AG09309 (cell line): ENCODE measurements at places on chromosomes 6 and 20.

GRCh38 chr20:53413186-53413631 is 180.4 kb downstream of the ZNF217 start:
- no peak for DNase-seq

- no peak for DNase-seq
These were observed 117.7 kb upstream of the GGTLC1 start for GRCh38 chr20:24106150-24106800.

DNA sequence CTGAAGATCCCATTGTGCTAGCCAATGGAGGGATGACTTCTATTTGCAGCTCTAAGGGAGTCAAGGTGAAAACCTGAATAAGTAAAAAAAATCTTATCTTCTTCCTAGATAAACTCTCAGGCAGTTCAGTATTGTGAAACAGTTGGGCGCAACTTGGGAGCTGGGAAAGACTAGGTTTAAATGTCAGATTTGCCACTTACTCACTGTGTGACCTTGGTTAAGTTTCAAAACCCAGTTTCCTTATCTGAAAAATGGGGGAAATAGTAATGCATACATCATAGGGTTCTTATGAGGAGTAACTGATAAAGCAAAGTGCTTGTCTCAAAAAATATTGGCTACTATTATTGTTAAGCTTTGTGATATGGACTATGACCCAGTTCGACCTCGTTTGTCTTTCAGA is 88.8 kb downstream of the CD83 start:
- DNase-seq = no peak

DNA sequence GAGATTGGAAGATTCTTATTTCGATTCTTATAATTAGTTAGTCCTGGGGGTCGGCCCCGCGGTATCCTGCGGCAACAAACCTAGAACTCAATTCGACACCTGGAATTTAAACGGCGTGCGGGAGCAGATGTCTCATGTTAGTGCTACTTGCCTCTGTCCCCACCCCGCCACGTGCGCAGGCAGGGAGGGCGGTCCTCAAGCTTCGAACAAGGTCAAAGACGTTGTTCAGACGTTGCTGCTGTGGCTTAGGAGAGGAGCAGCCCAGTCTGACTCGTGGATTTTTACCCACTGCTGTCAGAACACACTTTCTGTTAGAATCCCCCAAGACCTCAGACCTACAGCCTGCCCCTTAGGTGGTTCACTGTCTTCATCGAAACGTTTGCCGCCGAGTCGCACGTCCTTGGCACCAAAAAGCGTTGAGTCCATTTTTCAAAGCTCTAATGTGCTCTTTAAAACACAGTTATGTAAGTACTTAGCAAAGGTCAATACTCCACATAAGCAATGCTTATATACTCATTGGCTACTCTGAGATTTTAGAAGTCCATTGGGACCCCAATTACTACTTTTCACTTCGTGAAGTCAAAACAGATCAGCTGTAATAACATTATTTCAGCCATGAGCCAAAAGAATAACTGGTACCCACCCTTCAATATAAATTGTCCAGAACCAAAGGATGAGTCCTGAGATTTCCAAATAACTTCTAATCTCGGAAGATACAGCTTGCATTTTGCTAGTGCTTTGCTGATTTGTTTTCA is 2.7 kb upstream of the C6orf62 start:
- DNase-seq = no peak

- no peak for DNase-seq
These were observed 68.0 kb downstream of the OLIG3 start for GRCh38 chr6:137426007-137426689.

DNA sequence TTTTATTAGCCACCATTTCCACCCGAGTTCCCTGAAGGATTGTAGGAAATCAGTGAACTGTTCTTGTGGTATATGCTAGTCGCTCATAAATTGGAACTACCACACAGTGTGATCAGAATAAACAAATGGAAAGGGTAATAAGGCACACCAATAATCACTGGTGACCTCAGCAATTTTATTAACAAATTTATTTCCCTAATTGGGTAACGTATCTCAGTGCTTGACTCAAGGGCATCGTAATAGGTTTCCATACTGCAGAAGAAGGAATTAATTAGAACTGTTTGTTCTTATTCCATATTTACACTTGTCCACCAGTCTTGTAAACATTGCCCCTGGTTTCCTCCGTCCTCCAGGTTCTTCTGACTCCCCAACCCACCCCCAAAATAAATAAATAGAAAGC is 10.0 kb upstream of the UQCC2 start:
- DNase-seq = no peak

GRCh38 chr20:3925899-3926638 is 36.9 kb downstream of the PANK2 start:
- no peak for DNase-seq

GRCh38 chr20:35742741-35743523 is 872 bp upstream of the RBM39 start:
- no peak for DNase-seq
